ENCODE measurements at places on chromosomes 4 and X.

DNA sequence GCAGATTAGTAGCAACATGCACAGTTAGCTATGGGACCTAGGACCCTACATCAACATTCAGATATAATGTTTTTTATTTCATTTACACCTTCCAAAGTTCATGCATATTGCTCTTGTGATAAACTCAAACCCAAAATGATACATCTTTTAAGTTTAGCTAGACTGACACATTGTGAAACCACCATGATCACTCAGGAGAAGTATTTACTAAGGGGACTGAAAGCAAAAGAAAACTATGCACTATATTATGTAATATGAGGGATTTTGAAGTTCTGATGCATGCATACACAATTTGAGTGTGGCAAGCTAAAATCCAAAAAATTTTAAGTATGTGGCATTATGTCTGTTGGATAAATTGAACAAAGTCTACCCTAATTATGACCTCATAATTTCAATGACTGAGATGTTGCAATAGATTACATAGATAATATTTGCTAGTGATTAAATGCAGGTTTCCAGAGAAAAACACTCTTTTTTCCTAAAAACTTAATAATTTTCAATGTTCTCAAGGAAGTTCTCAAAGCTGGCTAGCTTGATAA lies 914.8 kb upstream of the GRIA3 start:
- no peak overlapping the region for H3K27ac ChIP-seq
- no peak for DNase-seq
- no peaks in the 10 kb centered on the region for H3K4me1 ChIP-seq
- H3K27me3 ChIP-seq: no peaks in the 10 kb centered on the region
- H3K36me3 ChIP-seq: no peaks in the 10 kb centered on the region
- no peak overlapping the region for H3K4me3 ChIP-seq

DNA sequence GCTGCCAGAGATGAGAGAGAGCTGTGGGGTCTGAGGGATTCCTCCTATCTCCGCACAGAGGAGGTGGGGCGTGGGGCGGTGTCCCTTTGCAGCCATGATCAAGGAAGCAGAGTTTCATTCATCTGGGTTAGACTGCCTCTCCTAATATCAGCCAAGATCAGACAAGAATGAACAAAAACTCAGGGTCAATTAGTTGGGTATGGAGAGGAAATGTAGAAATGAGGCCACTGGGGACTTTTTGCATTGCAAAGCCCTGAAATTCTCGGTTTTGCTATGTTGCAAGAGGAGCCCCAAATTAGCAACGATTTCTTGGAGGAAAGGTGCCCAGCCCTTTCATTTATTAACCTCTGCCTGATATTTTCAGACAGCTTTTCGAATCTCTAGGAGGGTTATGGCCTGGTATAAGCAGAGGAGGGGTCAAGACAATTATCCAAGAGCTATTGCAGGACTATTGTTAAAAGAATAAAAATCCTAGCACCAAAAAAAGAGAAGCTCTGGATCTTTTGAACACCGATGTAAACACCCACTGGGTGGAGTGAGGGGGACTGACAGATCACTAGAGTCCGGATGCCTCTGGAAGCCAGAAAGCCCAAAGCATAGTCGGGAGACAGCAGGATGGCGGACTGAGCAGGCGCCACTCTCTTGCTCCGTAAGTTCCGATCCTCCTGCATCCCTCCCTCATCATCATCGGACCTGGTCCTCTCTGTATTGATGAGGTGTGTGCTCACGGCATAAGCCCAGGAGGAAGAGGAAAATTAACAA lies 34.4 kb upstream of the ACSL1 start:
- no peaks in the 10 kb centered on the region for H3K27me3 ChIP-seq
- no peak overlapping the region for H3K27ac ChIP-seq
- no peaks in the 10 kb centered on the region for H3K4me1 ChIP-seq
- DNase-seq: no peak
- no peak overlapping the region for H3K4me3 ChIP-seq
- no peaks in the 10 kb centered on the region for H3K36me3 ChIP-seq

DNA sequence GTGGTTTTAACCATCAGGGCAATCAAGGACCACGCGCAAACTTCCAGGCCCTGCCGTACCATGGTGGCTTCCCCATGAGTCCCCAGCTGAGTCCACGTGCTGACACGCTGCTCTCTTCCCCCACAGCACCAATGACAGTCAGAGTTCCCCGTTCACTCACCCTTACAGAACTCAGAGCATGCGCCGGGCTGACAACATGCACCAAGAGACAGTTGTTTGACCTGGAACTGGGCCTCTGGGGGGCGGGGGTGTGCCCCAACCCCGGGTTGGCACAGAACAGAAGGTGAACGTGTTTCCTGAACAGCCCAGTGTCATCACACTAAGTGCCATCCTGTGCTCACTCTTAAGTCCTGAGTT lies 29.4 kb downstream of the IRF2 start:
- no peak overlapping the region for H3K4me3 ChIP-seq
- DNase-seq: no peak
- H3K27me3 ChIP-seq: no peaks in the 10 kb centered on the region
- H3K4me1 ChIP-seq: peaks cover 31% of the 10 kb centered on the region
- no peaks in the 10 kb centered on the region for H3K36me3 ChIP-seq

- H3K4me3 ChIP-seq: no peak overlapping the region
- H3K27ac ChIP-seq: no peak overlapping the region
- H3K27me3 ChIP-seq: no peaks in the 10 kb centered on the region
- H3K36me3 ChIP-seq: no peaks in the 10 kb centered on the region
- H3K4me1 ChIP-seq: no peaks in the 10 kb centered on the region
Measured at GRCh38 chr4:66911880-66912279, 633.4 kb downstream of the CENPC start.

DNA sequence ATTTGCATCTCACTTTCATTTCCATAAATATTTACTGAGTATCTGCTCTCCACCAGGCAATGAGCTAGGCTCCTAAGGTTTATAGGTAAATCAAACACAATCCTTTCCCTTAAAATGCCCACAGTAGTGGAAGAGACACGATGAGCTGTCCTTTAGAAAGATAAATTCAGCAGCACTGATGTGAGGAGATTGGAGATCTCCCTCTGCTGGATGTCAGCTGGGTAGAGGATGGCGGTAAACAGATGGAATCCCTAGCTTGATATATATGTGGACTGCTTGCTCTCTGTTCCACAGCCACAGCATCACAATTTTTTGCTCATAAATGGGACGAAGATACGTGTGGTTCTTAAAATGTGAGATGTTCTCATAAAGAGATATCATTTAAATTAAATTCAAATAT lies 216.4 kb upstream of the RASGEF1B start:
- no peak overlapping the region for H3K27ac ChIP-seq
- DNase-seq: no peak
- no peaks in the 10 kb centered on the region for H3K4me1 ChIP-seq
- no peaks in the 10 kb centered on the region for H3K36me3 ChIP-seq
- no peaks in the 10 kb centered on the region for H3K27me3 ChIP-seq

- H3K36me3 ChIP-seq: no peaks in the 10 kb centered on the region
- H3K27ac ChIP-seq: no peak overlapping the region
- no peak overlapping the region for H3K4me3 ChIP-seq
- H3K27me3 ChIP-seq: no peaks in the 10 kb centered on the region
Measured at GRCh38 chr4:4519297-4519894, 22.5 kb downstream of the STX18 start.

DNA sequence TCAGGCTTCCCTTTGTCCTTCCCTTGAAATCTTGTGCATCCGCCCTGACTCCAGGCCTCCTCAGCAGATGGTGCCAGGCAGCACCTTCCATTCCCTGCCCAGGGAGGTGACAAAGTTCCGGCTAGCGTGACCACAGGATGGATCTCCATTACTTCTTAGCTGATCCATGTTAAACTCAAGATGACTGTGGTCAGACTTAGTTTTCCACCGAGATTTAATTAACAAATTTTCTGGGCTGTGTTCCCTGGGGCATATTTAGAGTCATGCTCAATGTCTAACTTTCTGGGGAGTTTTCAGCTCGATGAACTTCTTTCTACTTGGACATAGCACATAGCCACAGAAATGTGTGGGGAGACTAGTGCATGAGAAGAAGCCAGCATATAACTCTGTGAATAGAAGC lies 215.1 kb upstream of the SFRP2 start:
- H3K36me3 ChIP-seq: no peaks in the 10 kb centered on the region
- no peaks in the 10 kb centered on the region for H3K4me1 ChIP-seq
- H3K27ac ChIP-seq: no peak overlapping the region
- H3K4me3 ChIP-seq: no peak overlapping the region

DNA sequence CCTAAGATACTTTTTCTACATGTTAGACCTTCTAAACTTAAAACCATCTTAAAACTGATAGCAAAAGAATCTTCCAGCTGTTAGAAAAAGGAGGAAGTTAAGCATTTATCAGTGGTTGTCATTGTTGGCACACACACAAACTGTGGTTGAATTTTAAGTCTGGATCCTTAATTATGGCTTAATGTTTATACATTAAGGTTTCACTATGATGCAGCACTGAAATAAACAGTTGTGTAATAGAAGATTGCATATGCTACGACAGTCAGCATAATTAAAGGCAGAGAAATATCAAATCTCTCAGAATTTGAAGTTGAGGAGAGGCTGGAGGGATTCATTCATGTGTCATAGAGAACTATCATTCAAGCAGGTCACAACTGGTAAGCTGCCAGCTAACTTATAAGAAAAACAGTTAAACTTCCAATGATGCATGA lies 32.3 kb downstream of the ADGRA3 start:
- H3K27ac ChIP-seq: no peak overlapping the region
- DNase-seq: no peak
- no peaks in the 10 kb centered on the region for H3K36me3 ChIP-seq
- H3K4me1 ChIP-seq: peaks cover 10% of the 10 kb centered on the region

DNA sequence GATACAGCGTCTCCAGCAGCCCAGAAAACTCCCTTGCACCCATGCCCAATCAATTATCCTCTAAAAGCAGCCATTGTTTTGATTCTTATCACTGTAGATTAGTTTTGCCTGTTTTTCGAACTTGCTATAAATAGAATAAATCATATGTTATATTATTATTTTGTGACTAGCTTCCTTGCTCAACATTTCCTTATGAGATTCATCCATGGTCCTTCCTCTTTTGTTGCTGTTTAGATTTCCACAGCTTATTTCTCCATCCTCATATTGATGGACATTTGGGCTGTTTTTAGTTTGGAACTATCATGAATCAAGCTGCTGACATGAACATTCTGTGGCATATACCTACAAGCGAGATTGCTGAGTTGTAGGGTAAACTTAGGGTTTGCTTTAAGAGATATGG lies 595.3 kb downstream of the BCOR start:
- H3K4me3 ChIP-seq: no peak overlapping the region
- no peak overlapping the region for H3K27ac ChIP-seq
- H3K27me3 ChIP-seq: no peaks in the 10 kb centered on the region
- no peaks in the 10 kb centered on the region for H3K4me1 ChIP-seq

GRCh38 chr4:120018786-120019185 lies 47.9 kb downstream of the MAD2L1 start:
- no peak overlapping the region for H3K4me3 ChIP-seq
- H3K4me1 ChIP-seq: no peaks in the 10 kb centered on the region
- no peak for DNase-seq
- no peak overlapping the region for H3K27ac ChIP-seq

DNA sequence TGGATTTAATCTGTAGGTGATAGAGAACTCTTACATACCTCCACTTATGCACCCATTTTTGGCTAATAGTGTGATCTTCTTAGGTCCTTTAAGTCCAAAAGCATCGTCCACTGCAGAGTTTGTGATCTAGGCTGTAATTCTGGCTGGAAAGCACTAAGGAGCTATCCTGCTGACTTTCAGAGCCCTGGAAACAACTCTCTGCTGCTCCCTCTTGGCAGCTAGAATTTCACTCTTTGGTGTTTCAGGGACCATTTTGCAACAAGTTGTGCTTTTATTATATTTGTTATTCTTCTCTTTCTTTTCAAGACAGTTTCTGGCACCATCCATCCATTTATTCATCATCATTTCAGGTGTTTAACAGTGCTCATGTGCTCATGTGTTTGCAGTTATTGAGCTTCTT lies 130.0 kb downstream of the RBM46 start:
- no peak for DNase-seq
- no peaks in the 10 kb centered on the region for H3K36me3 ChIP-seq
- H3K4me3 ChIP-seq: no peak overlapping the region
- H3K27ac ChIP-seq: no peak overlapping the region
- H3K27me3 ChIP-seq: no peaks in the 10 kb centered on the region

DNA sequence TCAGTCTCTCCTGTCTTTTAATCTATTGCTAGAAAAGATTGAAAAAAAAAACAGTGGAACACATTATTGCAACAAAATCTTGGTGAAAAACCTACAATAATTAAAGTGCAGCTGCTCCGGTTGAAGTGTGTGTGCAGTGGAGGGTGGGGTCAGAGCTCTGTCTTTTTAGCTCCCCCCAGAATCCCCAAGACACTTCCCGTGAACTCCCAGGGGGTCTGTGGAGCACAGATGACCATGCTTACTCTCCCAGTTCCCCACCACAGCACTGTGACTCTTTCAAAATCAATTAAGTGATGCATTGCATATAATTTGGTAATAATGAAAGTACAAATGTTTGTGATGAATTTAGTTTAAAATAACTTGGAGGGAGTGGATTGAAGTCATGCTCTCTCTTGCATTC lies 15.7 kb upstream of the SLC10A4 start:
- no peaks in the 10 kb centered on the region for H3K36me3 ChIP-seq
- no peak overlapping the region for H3K27ac ChIP-seq
- no peaks in the 10 kb centered on the region for H3K27me3 ChIP-seq
- no peaks in the 10 kb centered on the region for H3K4me1 ChIP-seq

- no peak for DNase-seq
- no peaks in the 10 kb centered on the region for H3K36me3 ChIP-seq
- no peaks in the 10 kb centered on the region for H3K4me1 ChIP-seq
- no peak overlapping the region for H3K27ac ChIP-seq
- no peak overlapping the region for H3K4me3 ChIP-seq
Measured at GRCh38 chr4:6058531-6059374, 40.5 kb upstream of the C4orf50 start.

GRCh38 chrX:63765712-63766111 lies 19.3 kb downstream of the ARHGEF9 start:
- H3K4me1 ChIP-seq: no peaks in the 10 kb centered on the region
- no peak overlapping the region for H3K27ac ChIP-seq
- H3K27me3 ChIP-seq: no peaks in the 10 kb centered on the region
- no peak overlapping the region for H3K4me3 ChIP-seq
- no peaks in the 10 kb centered on the region for H3K36me3 ChIP-seq

- no peaks in the 10 kb centered on the region for H3K27me3 ChIP-seq
- no peak overlapping the region for H3K27ac ChIP-seq
- H3K4me1 ChIP-seq: no peaks in the 10 kb centered on the region
- no peaks in the 10 kb centered on the region for H3K36me3 ChIP-seq
Measured at GRCh38 chr4:155025762-155026457, 182.5 kb upstream of the NPY2R start.

GRCh38 chrX:14616836-14617235 lies 87.5 kb downstream of the GLRA2 start:
- DNase-seq: no peak
- no peaks in the 10 kb centered on the region for H3K27me3 ChIP-seq
- no peaks in the 10 kb centered on the region for H3K36me3 ChIP-seq
- no peaks in the 10 kb centered on the region for H3K4me1 ChIP-seq
- no peak overlapping the region for H3K27ac ChIP-seq

DNA sequence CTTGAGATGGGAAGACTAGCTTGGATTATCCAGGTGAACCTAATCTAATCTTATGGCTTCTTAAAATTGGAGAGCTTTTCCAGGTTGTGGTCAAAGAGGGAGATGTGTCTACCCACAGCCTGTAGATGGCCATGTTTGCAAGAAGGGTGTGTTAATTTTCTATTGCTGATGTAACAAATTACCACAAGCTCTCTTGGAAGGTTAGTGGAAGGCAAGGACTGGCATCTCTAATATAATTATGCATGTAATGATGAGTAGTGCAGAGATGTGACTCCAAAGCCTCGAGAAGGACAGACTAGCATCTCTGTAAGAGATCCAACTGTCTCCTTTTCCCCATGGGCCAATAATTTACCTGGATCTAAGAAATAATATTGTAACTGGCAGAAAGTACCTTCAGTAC lies 3.2 kb upstream of the ADH1B start:
- no peaks in the 10 kb centered on the region for H3K36me3 ChIP-seq
- H3K4me3 ChIP-seq: no peak overlapping the region
- no peak for DNase-seq
- peaks cover 14% of the 10 kb centered on the region for H3K4me1 ChIP-seq
- H3K27me3 ChIP-seq: no peaks in the 10 kb centered on the region

Measured in ovary (tissue), 10 donors.